ENCODE measurements at places on chromosomes 2 and 18.

DNA sequence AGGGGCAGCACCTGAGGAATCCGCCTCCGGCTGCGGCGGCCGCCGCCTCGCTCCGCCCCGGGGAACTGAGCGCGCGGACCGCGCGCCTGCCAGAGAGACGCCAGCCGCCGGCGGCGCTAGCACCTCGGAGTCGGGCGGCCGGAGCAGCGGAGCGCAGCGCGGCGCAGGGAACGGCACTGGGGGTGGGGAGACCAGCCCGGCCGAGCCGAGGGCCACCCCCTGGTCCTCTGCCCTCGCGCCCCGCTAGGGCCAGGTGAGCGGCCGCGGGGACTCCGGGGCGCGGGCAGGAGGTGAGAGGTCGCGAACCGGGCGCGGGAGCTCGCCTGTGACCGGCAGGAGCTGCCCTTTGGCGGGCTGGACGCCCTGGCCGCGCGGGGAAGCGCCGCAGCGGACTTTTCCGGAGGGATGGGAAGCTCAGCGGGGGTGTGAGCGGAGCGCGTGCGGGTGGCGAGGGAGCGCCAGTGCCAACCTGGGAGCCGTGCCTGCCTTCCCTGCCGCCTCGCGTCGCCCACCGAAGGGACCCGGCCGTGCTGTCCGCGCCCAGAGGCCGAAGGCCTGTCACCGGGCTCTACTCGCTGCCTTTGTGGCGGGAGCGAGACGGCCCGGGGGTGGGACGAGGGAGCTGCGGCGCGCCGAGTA, at the start of gene GREB1L:
TSS of gene GREB1L (plus strand) at position 92 of the 639 bp plus-strand sequence. CDS start 141,287 bp downstream, outside the sequence.
- DNase-seq = no peak

DNA sequence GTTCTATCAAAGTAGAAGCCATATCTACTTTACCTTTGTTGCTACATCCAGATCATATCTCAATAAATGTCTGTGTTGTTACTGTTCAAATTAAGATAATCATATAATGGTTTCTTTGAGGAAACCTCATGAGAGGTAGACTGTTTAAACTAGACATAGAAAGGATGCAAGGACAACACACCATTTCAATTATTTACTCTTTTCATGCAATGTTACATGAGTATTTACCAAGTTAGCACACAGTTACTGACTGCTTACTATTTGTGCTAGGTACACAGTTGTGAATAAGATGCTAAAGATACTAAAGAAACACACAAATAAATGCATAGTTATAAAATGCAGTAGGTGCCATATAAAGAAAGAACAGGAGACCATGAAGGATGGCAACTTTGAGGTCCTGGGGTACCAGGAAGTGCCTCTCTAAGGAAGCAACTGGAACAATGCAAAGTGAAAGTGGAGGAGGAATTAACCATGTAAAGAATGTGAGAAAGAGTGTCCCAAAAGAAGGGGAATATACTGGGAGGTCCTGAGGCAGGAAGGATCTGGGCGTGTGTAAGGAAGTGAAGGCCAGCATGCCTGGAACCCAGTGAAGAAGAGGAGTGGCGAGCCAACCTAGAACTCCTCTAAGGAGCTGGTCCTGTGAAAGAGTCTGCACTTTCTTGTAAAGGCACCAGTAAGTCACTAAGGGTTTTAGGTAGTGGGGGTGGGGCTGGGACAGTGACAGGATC, 39.4 kb downstream of the RBMS1 start:
- DNase-seq = no peak

GRCh38 chr2:3142961-3143571, 234.6 kb downstream of the EIPR1 start:
- DNase-seq = no peak

- DNase-seq = no peak
These were observed 143.0 kb downstream of the ZNF516 start for GRCh38 chr18:76351961-76352581.

DNA sequence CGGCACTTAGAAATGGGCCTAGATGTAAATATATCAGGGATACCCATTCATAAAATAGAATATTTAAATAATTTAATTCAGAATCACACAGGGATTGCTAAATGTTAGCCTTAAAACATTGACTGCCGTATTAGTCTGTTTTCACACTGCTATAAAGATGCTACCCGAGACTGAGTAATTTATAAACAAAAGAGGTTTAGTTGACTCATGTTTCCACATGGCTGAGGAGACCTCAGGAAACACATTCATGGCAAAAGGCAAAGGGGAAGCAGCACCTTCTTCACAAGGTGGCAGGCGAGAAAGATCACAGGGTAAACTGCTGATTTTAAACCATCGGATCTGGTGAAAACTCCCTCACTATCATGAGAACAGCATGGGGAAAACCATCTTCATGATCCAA, 223.6 kb upstream of the GULP1 start:
- no peak for DNase-seq

GRCh38 chr2:18883616-18884456, 294.5 kb upstream of the NT5C1B start:
- no peak for DNase-seq

- no peak for DNase-seq
These were observed 66.6 kb downstream of the ZFP36L2 start for GRCh38 chr2:43159797-43160196.

DNA sequence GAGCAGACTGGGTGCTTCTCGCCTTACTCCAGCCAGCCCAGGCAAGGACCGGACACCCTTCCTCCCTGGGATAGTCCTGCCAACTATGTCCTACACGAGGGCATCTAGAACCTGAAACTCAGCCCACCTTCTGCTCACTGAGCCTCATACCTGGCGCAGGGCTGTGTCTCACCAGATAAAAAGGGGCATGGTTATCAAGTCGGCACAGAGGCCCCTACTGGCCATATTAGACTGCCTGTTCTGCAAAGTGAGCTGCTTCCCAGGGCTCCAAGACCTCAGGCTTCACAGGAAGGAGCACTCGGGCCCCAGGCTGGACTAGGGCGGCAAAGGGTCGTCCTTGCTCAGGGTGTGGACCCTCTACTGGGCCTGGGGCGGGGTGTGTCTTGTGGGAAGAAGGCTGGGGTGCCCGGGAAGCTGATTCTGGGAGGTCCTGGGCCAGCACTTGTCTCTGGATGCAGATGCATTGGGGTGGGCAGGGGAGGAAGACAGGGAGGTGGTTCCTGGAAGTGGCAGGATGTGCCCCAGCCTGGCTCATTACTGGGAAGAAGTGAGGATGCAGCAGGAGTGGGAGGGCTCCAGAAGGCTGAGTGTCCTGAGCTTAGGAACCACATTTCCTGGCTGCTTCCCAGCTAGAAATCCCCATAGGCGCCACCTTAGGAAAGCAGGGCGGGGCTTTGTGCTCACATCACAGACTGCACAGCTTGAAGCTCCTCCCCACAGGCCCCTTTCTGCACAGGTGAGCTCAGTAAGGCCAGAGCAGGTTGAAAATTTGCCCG, 19.6 kb downstream of the EHD3 start:
- no peak for DNase-seq

DNA sequence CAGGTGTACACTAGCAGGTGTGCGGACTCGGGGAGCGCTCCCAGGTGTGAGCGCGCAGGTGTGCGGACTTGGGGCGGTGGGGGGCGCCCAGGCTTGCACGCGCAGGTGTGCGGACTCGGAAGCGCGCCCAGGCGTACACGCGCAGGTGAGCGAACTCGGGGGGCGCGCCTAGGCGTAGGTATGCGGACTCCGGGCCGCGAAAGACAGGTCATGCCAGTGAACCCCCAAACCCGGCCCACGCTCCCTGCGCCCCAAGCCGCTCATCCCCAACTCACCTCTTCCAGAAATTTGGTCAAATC, 342 bp downstream of the CYB5A start:
- DNase-seq = no peak

GRCh38 chr2:16461672-16462071, 204.0 kb downstream of the CYRIA start:
- no peak for DNase-seq

GRCh38 chr2:105537920-105538319, 139.1 kb upstream of the FHL2 start:
- no peak for DNase-seq

- no peak for DNase-seq
These were observed 119.6 kb downstream of the FAM210A start for GRCh38 chr18:13606604-13607254.

- DNase-seq = no peak
These were observed 44.6 kb upstream of the GCG start for GRCh38 chr2:162196638-162197037.

- DNase-seq = no peak
These were observed 383.2 kb downstream of the SOCS6 start for GRCh38 chr18:70671889-70672565.
